ENCODE measurements at places on chromosomes 16 and 17.

DNA sequence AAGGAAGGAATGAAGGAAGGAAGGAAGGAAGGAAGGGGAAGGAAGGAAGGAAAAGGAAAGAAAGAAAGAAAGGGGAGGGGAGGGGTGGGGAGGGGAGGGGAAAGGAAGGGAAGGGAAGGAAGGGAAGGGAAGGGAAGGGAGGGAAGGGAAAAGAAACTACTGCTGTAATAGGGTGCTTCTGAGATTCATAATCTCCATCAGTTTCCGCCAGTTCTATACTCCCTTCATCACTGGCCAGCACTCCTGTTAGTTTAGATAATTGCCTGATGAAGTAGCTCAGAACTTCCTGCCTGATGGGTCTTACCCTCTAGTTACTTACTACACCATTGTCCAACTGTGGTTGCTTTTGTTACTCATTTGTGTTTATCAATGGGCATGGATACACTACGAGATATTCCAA is 2.0 kb upstream of the KRTAP9-6 start:
- no peak for DNase-seq

DNA sequence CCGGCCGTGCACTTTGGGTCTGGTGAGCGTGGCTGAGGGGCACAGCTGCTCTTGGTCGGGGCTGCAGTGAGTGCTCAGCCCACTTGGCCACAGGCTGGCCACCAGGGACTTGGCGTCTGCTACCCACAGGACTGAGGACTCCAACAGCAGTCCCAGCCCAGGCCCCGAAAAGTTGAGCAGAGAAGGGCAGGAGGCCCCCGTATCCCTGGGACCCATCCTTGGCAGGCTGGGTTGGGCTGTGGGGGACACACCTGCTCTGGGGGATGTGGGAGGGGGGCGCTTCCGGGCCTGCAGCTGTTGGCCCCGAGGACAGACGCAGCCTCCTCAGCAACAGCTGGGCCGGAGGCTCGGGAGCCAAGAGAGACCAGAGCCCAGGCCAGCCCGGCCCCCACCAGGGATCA is 19.4 kb upstream of the SSTR5 start:
- no peak for DNase-seq

GRCh38 chr17:80955078-80955477 is 36.6 kb upstream of the CHMP6 start:
- peak; percentile 14 for DNase-seq

GRCh38 chr17:33511670-33512069 is 218.6 kb upstream of the ASIC2 start:
- DNase-seq = no peak

DNA sequence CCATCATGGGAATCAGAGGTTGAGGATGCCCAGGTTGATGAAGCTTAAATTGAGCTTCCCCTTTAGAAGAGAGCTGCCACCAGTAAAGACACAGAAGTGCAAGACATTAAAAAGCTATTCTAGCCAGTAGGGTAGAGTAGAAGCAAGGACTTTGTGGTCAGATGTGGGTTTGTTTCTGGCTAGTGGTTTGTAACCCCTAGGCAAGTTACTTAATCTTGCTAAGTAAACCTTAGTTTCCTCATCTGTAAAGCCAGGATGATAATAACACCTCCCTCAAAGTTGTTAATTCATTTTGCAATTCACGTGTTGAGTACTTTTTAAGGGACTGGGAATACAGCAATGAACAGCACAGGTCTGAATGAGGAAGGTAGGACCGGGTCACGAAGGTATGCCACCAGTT is 3.6 kb downstream of the SNTB2 start:
- no peak for DNase-seq

DNA sequence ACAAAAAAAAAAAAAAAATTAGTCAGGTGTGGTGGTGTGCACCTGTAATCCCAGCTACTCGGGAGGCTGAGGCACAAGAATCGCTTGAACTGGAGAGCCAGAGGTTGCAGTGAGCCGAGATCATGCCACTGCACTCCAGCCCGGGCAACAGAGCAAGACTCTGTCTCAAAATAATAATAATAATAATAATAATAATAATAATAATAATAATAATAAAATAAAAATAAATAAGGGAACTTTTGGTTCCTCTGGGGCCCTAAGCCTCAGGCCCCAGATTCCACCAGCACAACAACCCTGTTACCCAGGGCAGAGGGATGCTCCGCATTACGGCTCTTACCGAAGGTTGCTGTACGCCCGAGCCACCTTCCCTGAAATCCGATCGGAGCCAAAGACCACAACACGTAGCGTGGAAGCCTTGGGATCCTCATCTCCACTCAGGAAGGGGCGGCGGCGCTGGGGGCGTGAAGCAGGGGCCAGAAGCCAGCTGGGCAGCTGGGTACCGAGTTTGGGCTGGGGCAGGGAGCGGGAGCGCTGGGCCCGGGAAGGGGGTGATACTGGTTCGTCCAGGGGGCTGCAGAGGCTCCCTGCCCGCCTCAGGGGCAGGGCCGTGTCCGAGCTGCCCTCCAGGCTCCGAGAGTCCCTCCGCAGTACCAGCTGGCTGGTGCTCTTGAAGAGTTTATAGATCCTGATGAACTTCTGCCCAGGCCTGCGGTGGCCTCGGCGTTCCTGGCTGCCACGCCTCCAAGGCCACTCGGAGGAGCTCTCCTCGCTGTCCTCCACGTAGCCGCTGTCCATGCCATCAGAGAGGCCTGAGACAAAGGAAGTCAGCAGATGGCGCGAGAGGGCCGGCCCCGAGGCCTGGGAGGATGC is 20.6 kb upstream of the PIK3R6 start:
- DNase-seq = no peak

DNA sequence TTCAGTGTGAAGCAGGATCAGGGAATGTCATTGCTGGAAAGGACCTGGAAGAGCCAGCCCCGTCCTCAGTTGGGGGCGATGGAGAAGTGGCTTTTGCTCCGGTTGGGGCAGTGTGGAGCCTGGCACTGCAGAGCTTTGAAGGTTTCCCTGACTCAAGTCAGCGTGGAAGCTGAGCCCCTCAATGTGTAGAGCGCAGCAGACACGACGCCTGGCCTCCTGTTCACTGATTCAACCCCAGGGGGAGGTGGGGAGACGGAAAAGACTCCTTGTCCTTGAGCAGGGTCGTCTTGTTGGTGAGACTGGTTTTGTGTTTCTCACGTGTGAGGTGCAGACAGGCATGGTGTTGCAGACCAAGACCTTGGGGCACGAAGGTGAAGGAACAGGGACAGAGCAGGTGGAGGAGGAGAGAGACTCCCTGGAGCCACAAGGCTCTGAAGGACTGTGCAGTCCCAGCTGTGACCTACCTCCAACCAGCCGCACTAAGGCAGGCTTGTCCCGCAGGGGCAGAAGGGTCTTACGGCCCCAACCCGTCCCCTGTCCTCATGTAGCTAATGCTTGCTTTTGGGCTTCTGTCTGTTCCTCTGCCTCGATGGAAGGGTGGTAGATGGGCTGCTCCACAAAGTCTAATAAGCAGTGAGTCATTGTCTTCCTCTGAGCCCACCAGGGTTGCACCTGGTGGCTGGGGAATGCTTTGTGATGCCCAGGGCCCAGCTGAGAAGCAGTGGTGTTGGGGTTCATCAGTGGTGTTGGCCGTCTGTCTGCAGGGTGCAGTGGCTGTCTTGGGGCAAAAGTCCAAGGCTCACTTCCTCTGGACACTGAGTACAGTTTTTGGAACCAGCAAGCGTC is 47.8 kb downstream of the MPRIP start:
- DNase-seq = no peak

GRCh38 chr17:74790161-74791058 is 14.3 kb upstream of the NAT9 start:
- DNase-seq = no peak

GRCh38 chr17:32876417-32877163 is at the start of gene MYO1D:
TSS of gene MYO1D (minus strand) at chr17:32877124. CDS start at chr17:32876872, 252 bp downstream.
- DNase-seq = peak; percentile 76

DNA sequence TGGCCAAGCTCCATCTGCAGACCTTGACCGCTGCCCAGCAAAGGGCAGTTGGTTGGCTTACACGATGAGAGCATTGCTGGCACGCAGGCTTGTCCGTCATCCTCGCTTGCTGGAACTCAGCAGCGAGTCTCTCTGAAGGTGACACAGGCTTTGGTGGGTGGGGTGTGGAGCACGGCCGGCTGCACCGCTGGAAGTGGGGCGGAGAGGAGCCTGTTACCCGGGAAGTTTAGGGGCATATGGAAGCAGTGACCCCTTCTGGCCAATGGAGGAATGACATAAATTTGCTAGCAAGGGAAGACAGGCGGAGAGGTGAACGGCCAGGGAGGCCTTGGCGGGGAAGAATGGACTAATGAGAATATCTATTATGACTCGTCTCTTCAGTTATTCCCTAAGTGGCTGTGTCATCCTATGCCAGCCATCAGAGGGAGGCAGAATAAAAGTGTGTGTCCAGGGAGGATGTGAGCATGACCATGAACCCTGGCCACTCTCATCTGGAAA is 65.9 kb upstream of the SDK2 start:
- peak; percentile 73 for DNase-seq

GRCh38 chr17:1604831-1605528 is 23.7 kb downstream of the SLC43A2 start:
- no peak for DNase-seq

- DNase-seq = no peak
These were observed 670.7 kb downstream of the MAF start for GRCh38 chr16:78929841-78930240.

DNA sequence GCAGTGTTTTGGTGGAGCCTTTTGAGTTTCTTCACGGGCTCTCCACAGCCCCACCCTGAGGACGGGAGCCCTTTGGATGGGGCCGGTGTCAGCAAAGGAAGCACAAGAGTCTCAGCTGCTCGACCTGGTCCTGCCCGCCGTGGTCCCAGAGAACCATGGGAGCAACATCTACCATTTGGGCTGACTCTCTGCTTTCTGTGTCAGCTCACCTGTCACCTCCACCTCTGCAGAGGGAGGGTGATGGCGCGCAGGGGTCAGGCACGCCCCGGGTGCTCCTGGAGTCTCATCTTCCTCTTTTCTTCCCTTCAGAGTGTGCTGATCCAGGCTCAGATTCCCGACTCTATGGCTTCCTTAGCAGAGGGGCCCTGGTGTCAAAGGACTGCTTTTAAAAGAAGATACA is 171.7 kb downstream of the LAT start:
- DNase-seq = no peak

- no peak for DNase-seq
These were observed 4.9 kb upstream of the RBL2 start for GRCh38 chr16:53429221-53429943.

- DNase-seq = peak; percentile 85
These were observed at the start of gene NKD1 for GRCh38 chr16:50548125-50548908. TSS of gene NKD1 (plus strand) at chr16:50548396. CDS start at chr16:50548554, 158 bp downstream.

DNA sequence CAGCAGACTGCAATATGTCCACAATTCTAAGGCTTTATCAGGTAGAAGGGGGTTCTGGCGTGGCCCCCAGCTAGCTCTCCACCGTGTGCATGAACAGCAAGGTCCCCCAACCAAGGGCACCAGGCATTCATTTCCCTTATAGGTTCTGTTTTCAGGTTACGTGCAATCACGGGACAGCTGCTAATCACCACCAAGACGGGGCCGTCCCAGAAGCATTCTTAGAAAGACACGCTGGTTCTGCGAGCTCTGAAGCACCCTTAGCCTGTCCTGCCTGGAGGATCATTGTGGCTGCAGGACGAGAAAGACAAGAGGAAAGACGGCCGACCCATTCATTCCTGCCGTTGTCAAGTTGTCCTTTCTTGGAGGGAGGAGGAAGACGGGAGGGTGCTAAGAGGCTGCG is 302.9 kb downstream of the SOX9 start:
- no peak for DNase-seq

- DNase-seq = no peak
These were observed 12.6 kb upstream of the FOXJ1 start for GRCh38 chr17:76153640-76154039.

- no peak for DNase-seq
These were observed 17.0 kb upstream of the DNASE1 start for GRCh38 chr16:3637371-3637923.

DNA sequence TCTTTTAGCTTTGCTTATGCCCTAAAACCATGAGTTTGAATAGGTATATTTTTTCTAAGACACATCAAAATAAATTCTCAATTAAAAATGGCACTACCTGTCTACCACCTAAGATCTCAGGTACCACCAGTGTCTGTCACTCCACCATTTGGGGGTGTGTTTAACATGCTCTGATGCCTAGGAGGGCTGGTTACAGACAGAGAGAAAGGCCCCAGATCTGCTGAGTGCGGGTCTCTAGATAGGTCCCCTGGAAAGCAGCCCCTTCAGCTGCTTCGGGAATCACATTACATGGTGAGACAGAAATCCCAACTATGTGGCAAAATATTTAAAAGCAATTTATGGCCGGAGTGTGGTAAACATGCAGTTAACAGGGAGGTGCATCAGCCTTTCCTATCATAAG is 653 bp upstream of the VAC14 start:
- no peak for DNase-seq
